H7 (cell line): ENCODE measurements at places on chromosomes 4 and X. TPM values are rescaled to one million over a fixed set of nuclear protein-coding genes. Genes with fewer than 3 reads are reported as not detected.

DNA sequence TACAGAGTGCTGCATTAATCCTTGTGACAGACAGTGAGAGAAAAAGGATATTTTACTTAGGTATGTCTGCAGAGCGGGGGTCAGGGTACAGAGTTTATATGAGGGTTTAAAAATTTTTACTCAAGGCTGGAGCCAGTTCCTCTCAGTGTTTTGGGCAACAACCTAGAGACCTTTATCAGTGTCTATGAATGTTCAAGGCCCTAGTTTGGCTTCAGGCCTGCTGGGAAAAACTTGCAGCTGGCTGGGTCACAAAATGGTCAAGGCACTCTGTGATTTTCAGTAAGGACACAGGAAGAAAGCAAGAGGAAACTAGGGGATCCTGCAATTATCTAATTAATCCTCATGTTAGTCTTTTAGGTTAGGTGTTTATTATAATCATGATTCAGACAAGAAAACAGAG, 10.8 kb upstream of the C4orf54 start:
- DNase-seq = no peak

GRCh38 chr4:99816545-99817308, at the start of gene DAPP1:
Gene DAPP1, plus strand, starts transcription at chr4:99816827. Its CDS starts 87 bp downstream, at chr4:99816914.
- DNase-seq = no peak

DNA sequence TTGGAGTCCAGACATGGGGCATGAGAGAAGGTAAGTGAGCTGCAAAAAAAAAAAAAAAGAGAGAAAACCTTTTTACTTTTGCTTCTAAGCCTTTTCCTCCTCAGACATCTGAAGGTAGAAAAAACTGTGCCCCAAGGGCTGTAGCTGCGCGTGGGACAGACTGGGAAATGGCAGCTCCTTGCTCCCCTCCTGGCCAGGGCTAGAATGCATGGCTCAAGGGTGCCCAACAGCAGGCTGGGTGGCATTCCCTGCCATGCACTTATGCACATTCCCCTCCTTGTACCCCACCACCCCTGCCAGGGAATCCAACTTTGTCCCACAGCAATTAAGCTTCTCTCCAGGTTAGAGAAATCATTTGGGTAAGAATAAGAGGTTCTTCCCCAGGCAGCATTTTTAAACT, 421.2 kb downstream of the TRAM1L1 start:
- no peak for DNase-seq

- no peak for DNase-seq
These were observed 90.5 kb upstream of the WDR1 start for GRCh38 chr4:10207116-10207515.

- DNase-seq = no peak
These were observed 15.6 kb downstream of the XAGE3 start for GRCh38 chrX:52852110-52852860.

Gene MAML3
- 5.9 and 7.1 TPM in 2 replicates for total RNA-seq

DNA sequence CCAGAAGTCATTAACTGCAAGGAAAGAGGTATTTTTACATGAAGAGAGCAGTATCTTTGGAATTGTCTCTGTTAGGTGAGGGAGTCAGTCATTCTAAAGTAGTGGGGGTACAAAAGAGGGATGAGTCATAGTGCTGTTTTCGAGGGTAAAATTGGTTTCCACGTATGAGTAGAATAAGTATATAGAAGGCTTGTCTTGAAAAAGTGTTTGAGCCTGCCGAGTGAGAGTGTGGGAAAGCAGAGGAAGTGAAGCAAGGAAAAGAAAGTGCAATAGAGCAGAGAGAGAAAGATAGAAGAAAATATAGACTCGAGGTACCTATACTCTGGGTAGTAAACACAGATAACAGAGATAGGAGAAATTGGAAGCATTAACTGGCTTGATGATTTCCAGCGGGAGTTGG, 696.4 kb downstream of the DMD start:
- no peak for DNase-seq

DNA sequence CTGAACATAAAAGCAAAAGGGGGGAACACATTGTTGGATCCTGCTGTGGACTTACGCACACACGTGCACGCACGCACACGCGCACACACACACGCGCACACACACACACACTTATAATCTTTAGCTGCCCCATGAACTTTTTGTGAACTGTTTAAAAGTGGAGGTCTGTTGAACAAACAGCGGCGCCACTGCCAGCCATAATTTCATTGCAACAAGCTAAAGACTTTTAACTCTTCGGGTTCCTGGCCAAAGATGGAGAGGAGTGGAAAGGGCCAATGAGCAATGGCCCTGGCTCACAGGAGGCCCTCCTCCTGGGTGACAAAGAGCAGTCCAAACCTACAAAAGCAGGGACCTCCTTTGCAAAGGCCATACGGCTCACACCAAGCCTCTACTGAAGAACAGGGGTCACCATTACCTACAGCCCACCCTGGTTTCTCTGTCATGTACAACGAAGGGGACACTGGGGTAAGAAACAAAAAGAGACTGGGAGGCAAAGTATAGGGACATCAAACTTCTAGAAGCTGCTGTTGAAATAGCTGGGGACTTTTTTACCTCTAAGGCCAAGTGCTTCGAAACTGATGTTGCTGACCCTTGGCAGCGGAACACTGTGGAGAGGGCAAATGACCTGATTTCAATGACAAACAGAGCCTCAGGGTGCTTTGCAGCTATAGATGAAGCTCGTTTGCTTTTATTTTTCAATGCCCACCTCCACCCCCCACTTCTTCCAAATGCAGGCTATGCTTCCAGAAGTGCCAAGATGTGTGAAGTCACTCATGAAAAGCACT, 16.7 kb downstream of the BCOR start:
- peak; percentile 59 for DNase-seq

DNA sequence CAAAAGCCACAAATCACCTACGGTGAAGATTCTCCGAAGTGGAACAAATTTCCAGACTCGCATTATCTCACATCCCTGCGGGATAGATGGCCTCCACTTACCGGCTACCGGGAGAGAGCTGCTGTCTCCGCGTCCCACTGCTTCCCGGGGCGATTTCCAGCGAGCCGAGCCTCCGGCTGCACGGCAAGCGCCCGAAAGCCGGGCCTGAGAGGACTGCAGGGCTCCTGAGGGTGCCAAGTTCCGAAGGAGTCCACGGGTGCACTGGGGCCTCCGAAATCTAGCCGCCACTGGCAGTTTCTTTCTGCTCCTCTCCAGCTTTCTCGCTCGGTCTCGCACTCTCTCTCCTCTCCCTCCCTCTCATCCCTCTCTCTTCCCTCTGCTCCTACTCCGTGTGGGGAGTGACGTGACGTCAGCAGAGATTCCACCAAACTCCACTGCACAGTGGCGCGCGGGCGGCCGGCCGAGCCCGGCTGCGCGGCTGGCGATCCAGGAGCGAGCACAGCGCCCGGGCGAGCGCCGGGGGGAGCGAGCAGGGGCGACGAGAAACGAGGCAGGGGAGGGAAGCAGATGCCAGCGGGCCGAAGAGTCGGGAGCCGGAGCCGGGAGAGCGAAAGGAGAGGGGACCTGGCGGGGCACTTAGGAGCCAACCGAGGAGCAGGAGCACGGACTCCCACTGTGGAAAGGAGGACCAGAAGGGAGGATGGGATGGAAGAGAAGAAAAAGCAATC, 14.0 kb upstream of the PITX2 start:
- peak; percentile 88 for DNase-seq

- DNase-seq = peak; percentile 65
These were observed 3.1 kb upstream of the P2RY4 start for GRCh38 chrX:70262952-70263567.

- DNase-seq = no peak
These were observed 146.0 kb upstream of the CPEB2 start for GRCh38 chr4:14856062-14856933.

Gene PCSK1N
- 0.59 and 1.6 TPM in 2 replicates for total RNA-seq

GRCh38 chr4:55186700-55187099, 61.3 kb upstream of the KDR start:
- no peak for DNase-seq

DNA sequence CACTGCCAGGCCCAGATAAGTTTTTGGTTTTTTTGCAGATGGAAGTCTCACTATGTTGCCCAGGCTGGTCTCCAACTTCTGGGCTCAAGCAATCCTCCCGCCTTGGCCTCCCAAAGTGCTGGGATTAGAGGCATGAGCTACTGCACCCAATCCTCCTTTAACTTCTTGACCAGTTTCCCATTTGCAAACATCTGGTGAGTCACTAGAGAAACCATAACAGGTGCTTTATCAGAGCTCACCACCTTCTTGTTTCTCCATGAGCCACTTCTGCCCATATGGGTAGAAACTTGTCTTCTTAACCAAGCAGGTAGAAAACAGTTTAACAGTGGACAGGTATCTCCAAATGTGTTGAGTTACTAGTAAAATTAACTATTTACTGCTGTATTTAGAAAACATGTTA, 128.4 kb upstream of the AP1S2 start:
- DNase-seq = no peak
